ENCODE measurements at places on chromosomes 2 and 18.

DNA sequence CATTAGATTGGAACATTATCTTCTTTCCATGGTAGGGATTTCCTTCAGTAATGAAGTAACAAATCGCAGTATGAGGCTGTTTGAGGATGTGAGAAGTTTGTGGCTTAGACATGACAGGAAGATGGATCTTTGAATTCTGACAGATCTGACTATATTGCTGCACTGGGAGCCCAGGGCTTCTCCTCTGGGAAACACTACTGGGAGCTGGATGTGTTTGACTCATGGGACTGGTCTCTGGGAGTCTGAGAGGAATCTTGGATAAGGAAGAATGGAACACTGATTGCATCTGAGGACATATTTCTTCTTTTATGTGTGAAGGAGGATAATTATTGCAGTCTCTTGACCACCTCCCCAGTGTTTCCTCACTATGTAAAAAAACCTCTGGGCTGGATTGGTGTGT, 77.2 kb upstream of the ST6GAL2 start:
- no peak for DNase-seq

- DNase-seq, result no peak
Measured at GRCh38 chr2:159953136-159953823, 109.1 kb downstream of the PLA2R1 start.

DNA sequence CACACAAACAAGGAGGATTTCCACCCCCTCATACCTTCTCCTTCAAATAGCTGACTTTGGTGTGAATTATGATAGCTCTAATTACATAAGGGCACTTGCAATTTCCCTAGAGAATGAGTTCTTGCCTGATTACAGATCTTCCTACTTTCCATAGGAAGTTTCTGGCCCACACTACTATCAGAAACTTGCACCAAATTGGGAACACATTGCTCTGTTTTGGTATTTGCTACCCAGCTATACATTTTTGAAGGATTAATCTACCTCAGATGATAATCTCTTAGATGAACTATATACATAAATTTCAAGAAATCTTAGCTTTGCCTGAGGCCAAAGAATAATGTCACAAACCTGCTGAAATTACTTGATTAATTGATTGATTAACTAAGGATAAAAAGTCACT, 4.9 kb downstream of the DCC start:
- no peak for DNase-seq

GRCh38 chr2:215526341-215526740, 90.5 kb upstream of the FN1 start:
- DNase-seq, result no peak

GRCh38 chr2:169526451-169526850, 16.9 kb downstream of the KLHL41 start:
- DNase-seq, result no peak

DNA sequence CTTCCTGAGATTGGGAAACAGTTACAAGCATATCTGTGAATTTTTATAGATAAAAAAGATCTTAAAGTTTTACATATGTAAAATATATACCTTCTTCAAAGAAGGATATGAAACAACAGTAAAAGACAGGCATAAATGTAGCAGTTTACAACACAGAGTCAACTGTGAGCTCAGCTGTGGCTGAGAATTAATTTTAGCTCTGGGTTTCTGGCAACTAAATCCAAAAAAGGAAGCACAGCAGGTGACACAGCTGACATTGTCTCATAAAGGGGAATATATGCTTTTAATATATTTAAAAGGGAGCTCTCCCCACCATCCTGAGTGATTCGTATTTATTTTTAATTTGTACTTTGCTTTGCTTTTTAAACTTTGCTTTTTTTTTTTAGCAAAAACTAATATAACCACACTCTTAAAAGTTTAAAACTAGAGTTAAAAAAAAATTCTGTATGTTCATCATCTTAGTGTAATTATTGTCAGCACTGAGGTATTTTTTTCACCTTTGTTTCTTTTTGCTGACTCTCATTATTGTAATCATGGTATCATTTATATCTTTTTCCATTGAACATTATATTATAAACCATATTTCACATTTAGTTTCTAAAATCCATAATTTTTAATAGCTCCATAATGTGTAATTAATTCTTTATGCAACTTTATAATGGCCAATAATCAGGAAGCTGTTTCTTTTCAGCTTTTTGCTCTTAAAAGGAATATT, 6.7 kb downstream of the TUBB6 start:
- no peak for DNase-seq

Data from stimulated activated CD4-positive, alpha-beta T cell treated with anti-CD3 and anti-CD28 coated beads, Interleukin-15, amount 100 ng/mL, for 1 hour (primary cell).